ENCODE measurements at places on chromosomes 7 and 10.

GRCh38 chr10:62047960-62048383, 146.5 kb downstream of the ARID5B start:
- peak; percentile 62 for DNase-seq

DNA sequence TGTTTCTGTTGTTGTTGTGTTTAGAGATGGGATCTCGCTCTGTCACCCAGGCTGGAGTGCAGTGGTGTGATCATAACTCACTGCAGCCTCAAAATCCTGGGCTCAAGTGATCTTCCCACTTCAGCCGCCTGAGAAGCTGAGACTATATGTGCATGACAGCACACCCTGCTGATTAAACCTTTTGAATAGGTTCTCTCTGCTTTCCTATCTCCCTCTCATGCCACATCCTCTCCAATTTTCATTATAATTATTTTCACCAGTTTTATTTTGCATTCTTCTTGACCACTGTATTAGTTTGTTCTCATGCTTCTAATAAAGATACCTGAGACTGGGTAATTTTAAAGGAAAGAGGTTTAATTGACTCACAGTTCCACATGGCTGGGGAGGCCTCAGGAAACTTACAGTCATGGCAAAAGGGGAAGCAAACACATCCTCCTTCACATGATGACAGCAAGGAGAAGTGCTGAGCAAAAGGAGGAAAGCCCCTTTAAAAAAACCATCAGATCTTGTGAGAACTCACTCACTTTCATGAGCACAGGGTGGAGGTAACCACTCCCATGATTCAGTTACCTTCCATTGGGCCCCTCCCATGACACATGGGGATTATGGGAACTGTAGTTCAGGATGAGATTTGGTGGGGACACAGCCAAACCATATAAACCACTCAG, 12.9 kb downstream of the AGK start:
- peak; percentile 33 for DNase-seq

- DNase-seq = no peak
Measured at GRCh38 chr7:12107381-12107780, 103.7 kb upstream of the TMEM106B start.

- no peak for DNase-seq
Measured at GRCh38 chr7:18976715-18977471, 140.5 kb downstream of the TWIST1 start.

- no peak for DNase-seq
Measured at GRCh38 chr10:75403144-75403938, 1.8 kb upstream of the ZNF503 start.

DNA sequence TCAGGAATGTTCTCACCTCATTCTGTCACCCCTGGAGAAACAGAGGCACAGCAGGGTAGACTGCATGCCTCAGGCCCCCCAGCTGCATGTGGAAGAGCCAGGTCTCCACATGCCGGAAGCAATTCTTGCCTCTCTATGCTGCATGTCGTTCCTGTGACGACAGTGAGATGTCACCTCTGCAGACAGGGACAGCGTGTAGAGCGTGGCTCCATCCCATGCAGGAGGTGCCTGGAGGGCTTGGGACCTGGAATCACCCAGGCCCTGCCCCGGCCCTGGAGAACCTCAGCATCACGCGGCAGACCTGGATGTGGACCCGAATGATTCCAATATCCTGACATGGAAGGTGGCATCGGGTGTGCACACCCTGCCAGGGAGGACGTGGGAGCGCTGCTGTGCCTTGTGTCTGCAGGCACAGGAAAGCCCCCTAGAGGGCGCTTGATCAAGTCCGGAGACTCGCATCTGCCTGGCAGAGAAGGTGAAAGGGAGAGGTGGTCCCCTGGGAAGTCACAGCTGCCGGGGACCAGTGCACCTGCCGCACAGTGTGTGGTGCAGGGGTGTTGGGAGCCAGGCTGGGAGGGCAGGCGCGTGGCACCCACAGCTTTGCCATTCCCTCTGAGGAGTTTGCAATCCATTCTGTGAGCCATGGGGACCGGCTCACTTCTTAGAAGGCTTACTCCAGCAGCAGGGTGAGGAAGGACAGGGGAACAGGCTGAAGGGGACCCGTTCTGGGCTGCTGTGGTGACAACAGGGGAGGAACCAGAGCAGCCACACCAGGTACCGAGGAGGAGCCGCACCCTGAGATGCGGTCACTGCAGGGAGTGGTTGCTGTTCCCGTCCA, 45.3 kb upstream of the EN2 start:
- DNase-seq = peak; percentile 49

DNA sequence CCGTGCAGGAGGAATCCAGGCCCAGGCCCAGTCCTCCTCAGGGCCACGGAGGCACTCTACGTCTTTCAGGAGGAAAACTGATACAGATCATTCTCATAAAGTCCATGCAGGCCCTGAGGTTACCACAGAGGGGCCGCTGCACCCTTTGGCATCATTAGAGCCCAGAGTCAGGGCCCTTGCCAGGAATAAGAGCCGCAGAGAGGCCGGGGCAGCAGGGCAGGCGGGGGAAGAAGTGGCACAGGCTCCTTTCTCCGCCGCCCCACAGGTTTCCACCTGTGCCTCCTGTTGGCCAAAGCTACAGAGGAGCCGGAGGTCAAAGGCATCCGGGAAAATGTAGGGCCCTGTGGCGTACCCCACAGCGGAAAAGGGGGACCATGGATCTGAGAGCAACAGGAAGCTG, 366.6 kb upstream of the SHH start:
- DNase-seq = no peak

DNA sequence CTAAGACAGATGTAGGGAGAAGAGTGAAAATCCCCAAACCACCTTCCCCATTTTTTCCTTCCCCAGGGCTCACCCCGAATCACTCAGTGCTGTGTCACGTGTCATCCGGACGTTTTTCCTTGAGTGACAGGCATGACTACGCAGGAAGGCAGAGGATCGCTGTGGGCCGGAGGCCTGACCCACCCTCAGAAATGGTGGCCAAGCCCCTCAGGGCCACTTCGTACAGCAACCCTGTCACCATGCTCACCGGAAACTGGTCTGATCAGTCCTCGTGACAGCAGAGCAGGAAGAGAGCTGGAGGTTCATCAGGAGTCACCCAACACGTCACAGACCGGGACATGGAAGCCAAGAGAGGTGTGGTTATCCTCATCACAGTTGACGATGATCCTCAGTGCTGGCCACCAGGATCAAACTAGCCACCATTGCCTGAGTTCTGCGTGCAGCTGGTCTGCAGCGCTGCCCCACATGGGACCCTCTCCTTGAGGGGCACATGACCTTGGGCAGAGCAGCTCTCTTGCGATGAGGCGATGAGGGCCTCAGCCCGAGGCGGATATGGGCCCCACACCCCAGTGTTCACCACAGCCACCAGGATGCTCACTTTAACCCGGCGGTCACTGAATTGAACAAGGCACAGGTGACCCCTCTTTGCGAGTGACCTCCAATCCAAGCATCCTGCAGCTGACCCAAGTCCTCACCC, 99.3 kb upstream of the INSIG1 start:
- peak; percentile 17 for DNase-seq

Data from stimulated activated CD4-positive, alpha-beta T cell treated with anti-CD3 and anti-CD28 coated beads, Interleukin-2, amount 100 ng/mL, for 24 hours (primary cell).